ENCODE measurements at places on chromosomes 11 and 22.
A peak's percentile ranks its signal among the peaks of the same experiment; 100 is the strongest.

DNA sequence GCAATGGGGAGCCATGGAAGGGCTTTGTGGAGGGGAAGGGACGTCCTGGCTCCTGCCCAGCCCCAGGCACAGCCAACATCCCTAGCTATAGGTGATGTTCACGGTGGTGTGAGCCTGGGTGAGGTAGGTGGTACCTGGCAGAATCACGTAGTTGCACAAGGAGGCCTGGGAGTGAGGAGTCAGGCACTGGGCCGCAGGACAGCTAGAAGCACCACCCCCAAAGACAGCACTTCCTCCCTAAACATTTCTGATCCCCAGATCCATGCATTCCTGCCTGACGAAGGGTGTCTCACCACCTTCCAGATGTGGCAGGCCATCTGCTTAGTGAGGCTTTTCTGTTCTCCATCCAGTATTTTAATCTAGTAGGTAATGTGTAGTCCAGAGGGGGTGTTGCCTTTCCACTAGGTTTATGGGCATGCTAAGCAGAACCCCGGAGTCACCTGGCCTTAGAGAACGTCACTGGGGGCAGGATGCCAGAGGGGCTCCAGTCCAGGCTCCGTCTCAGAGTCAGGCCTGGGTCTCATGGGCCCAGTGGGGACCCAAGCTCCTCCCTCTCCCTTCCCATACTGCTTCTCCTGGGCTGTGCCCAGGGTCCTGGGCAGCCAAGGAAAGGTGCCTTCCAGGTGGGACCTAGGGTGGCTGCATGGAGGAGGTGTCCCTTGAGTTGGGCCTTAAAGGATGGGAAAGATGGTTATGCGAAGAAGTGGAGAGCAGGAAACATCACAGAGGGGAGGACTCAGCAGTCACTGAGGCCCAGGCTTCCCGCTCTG is 56.2 kb downstream of the OTOG start:
- no peak for DNase-seq

GRCh38 chr11:105224482-105225253 is 85.1 kb upstream of the CARD18 start:
- no peak for DNase-seq

GRCh38 chr11:129278586-129279319 is 86.6 kb upstream of the ARHGAP32 start:
- DNase-seq, result peak; percentile 30

- DNase-seq, result no peak
Observed at GRCh38 chr11:2687223-2687530, 12.6 kb downstream of the KCNQ1OT1 start.

- no peak for DNase-seq
Observed at GRCh38 chr11:93028960-93029522, 59.6 kb downstream of the MTNR1B start.

- DNase-seq, result no peak
Observed at GRCh38 chr11:17599460-17599925, 52.4 kb downstream of the OTOG start.

DNA sequence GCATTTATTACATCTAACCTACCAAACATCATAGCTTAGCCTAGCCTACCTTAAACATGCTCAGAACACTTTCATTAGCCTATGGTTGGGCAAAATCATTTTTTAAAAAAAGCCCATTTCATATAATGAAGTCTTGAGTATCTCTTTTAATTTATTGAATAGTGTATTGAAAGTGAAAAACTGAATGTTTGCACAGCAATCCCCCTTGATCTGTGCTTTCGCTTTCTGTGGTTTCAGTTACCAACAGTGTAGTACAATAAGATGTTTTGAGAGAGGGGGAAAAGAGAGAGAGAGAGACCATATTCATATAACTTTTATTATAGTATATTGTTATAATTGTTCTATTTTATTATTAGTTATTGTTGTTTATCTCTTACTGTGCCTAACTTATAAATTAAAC is 8.4 kb upstream of the MAP6 start:
- DNase-seq, result no peak

GRCh38 chr22:41256254-41257253 is 15.8 kb upstream of the CHADL start:
- no peak for DNase-seq

DNA sequence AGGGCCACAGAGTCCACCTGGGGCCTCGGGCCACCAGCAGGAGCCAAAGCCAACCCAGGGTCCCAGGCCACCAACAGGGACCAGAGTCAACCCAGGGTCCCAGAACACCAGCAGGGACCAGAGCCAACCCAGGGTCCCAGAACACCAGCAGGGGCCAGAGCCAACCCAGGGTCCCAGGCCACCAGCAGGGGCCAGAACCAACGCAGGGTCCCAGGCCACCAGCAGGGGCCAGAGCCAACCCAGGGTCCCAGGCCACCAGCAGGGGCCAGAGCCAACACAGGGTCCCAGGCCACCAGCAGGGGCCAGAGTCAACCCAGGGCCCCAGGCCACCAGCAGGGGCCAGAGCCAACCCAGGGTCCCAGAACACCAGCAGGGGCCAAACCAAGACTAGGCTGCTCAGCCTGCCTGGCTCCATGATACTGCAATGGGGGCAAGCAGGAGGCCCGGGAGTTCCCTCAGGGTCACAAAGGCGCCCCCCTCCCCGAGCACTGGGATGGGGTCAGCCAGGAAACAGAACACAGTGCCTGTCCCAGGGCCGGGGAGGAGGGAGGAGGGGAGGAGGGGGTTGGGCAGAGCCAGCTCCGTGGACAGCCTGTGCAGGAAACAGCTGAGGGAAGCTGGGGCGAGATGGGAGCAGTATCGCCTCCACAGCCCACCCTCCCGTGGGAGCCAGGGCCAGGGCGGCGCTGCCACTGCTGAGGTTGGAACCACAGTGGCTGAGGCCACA is 62.0 kb upstream of the PRR5 start:
- no peak for DNase-seq

DNA sequence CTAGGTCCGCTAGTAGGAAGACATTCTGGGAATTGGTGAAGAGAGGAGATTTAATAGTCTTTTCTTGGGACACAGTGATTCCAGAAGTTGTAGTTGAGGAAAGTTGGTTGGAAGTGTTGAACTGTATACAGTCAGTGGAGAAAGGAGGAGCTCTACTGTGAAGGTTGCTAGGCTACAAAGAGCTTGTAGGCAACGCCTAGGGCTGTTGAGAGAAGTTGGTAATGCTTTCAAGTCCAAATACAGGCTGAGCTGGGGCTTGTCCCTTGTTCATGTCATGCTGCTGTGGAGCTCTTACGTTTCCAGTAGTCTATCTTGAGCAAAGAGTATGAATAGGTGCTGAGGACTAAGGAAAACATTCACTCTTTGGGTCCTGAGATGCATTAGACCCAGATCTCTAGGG is 1.1 kb downstream of the TBCEL start:
- DNase-seq, result no peak

GRCh38 chr11:94305146-94305545 is 766 bp downstream of the IZUMO1R start:
- DNase-seq, result no peak

DNA sequence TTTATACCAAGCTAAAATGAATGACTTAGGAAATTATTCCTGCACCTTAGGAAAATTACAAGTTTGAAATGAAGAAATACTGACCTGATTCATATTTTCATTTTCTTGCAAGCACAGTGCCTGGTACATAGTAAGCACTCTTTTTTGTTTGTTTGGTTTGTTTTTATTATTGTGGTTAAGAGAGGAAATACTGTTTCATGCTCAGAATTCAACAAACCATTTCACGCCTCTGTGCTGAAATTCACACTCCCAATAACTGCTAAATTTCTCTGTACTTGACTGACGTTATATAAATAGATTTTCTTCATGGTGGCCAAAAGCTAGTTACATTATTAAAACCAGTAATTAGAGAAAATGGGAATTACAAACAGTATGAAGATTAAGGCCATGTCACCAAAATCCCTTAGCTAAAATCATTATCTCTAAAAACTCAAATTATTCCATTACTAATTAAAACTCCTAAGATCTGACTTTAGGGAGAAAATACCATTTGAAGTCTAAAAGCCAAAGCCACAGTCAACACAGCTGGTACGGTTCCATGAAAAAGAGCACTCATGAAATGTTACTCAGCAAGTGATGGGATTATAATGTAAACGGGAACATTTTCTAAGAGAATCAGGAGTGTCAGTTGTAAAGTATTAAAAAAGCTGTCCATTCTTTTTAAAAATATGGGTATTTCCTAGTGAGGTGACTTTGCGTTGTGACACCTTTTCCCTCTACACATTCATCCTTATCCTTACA is 77.8 kb upstream of the DDI1 start:
- no peak for DNase-seq

GRCh38 chr11:85809863-85810262 is 1.1 kb downstream of the SYTL2 start:
- peak; percentile 24 for DNase-seq

- no peak for DNase-seq
Observed at GRCh38 chr11:94665116-94665659, 98.0 kb downstream of the PIWIL4 start.

DNA sequence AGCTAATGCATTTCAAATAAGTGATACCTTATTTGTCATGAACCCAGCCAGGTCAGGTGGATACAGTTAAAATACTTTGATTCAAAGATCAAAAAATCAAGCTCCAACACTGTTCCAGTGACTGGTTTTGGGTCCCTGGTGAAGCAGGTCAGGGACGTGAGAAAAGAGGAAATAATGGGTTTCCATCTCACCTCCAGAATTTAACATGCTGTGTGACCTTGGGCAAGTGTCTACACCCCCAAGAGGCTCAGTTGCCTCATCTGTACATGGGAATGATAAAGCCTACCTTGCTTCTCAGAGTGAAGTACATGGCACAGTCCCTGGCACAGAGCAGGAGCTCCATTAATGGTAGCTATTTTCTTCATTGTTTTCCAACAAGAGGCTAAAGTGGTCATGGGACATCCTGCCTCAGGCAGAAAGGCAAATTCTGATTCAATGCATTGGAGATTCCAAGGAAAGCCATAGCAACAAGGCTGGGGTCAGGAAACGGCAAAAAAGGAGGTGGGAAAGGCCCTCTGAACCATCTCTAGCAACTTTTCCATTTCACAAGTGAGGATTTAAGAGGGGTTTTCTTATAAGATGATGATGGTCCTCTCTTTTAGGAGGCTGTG is 108.5 kb downstream of the CSNK2A3 start:
- no peak for DNase-seq

GRCh38 chr11:132943357-132943705 is 589.0 kb downstream of the OPCML start:
- no peak for DNase-seq

DNA sequence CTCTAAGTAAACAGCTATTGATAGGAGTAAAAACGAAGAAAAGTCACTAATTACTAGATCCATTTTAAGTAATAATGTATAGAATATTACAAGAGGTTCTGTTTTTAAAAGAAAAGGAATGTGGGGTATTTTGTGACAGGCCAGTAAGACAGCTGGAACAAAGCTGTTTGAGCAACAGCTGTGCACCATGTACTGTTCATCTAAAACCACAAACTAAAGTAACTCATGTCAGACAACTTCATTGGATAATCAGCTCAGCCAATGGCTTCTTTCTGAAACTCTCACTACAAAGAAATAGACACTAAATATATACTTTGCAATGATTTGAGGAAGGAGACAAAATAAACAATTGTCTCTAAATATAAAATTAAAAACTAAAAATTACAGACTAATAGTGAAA is 16.1 kb downstream of the RRAS2 start:
- DNase-seq, result no peak

DNA sequence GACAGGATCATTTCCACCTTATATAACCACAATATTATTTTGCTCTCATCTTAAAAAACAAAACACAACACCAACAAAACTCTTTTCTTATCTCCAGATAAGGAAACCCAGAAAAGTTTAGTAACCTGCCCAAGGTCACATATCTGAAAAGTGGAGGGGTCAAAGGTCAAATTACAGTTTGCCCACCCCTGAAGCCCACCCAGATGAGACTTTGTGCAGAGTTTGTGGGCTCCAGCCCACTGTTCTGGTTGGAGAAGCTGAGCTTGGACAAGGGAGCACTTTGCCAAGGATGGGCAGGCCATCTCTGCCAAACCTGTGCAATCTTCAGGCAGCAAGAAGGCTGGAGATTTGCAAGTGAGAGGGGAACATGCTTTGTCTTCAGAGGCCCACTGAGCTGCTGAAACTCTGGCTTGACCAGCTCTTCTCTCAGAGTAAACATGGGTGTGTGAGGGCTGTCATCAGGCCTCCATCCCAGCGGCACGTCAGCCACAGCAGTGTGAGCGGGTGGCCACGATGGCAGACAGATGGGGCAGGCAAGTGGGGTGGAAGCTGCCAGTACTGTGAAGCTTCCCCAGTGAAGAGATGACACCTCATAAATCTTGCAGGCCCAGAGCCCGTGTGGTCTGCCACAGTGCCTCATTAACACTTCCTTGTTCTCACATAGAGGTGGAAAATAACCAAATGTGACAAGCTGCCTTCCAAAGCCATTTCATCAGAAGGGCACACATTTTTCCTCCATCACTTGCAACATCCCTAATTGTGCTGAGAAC is 111.8 kb downstream of the CCDC81 start:
- no peak for DNase-seq

DNA sequence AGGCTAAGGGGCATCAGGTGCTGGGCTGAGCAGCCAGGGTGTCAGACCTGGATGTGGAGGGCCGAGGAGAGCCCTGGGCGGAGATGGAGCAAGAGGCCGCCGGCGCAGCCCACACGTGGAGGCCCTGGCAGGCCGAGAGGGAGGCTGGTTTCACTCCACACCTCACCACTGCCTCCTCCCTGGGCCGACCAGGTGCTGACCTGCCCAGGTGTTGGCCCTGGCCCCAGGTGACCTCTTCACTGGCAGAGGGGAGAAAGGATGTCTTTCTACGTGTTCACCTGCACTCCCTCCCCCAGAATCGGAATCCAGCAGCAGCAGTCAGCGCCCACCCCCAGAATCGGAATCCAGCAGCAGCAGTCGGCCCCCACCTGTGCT is 781 bp downstream of the ANO9 start:
- no peak for DNase-seq

DNA sequence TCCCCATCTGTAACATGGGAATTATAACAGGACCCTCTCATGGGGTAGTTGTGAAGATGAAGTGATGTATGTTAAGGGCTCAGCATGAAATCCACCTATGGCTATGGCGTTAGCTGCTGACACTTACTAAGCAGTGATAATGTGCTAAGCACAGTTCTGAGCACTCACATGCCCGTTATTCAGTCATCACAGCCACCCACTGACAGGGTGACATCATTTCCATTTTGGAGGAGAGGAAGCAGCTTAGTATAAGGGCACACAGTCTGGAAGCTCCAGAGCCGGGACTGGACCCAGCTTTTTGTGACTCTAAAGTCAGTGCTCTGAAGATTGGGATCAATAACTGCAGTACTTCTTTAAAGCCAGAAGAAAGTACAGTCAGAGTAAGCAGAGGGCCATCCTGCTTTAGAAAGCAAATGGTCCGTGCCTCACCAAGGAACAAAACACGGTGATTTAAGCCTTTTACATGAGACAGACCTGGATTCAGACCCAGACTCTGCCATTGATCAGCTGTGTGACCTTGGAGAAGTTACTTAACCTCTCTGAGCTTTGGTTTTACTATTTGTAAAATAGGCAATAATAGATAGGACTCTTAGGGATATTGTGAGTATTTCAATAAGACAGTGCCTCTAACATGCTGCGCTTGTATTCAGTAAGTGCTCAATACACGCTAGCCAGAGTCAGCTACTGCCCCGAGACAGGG is 61.5 kb downstream of the SGSM1 start:
- no peak for DNase-seq

Measured in Calu3 (cell line).